ENCODE measurements at places on chromosomes 16 and 17.

- H3K4me1 ChIP-seq, result no peaks in the 10 kb centered on the region
- no peak overlapping the region for H3K27ac ChIP-seq
- no peak for DNase-seq
- no peaks in the 10 kb centered on the region for H3K36me3 ChIP-seq
- no peaks in the 10 kb centered on the region for H3K27me3 ChIP-seq
Measured at GRCh38 chr16:81842564-81843242, 63.6 kb downstream of the PLCG2 start.

DNA sequence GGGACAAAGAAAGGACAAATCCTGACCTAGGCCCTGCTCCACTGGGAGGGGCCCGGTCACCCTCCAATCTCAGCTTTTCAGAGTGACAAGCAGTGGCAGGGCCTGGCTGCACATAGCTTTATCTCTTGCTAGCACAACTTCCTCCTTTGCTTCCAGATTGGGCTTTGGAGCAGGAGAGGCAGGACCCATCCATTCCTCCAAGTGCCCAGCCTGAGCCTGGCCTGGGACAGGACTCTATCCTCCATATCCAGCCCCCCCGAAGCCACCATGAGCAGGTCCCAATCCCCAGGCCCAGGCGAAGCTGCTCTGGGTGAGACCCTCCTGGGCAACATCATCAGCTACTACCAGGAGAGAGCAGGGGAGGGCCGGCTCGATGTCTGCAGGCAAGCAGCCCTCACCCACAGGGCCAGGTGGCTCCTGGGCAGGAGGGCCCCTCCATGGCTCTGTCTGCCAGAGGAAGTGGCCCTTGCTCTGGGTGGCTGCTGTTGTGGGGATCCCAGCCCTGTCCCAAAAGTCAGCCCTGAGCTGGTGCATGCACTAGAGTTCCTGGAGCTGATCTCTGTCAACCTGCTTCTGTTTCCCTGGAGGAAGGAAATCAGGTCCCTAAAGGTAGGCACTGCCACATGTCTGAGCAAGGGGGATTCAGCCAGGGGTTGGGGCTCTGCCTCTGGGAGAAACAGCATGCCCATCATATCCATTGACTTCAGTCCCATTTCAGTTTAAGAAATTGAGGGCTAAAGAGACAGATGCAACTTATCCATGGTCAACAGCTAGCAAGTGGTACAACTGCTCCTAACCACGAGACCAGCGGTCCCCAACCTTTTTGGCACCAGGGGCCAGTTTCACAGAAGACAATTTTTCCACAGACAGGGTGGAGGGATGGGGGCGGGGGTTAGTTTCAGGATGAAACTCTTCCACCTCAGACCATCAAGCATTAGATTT, 58.9 kb downstream of the TK2 start:
- no peaks in the 10 kb centered on the region for H3K27me3 ChIP-seq
- no peak overlapping the region for H3K27ac ChIP-seq
- H3K4me1 ChIP-seq, result no peaks in the 10 kb centered on the region
- DNase-seq, result peak; percentile 42

GRCh38 chr17:22286337-22287041, 594.2 kb downstream of the KCNJ18 start:
- no peaks in the 10 kb centered on the region for H3K27me3 ChIP-seq
- no peak for DNase-seq
- H3K4me3 ChIP-seq, result no peak overlapping the region
- no peaks in the 10 kb centered on the region for H3K36me3 ChIP-seq
- no peaks in the 10 kb centered on the region for H3K4me1 ChIP-seq

DNA sequence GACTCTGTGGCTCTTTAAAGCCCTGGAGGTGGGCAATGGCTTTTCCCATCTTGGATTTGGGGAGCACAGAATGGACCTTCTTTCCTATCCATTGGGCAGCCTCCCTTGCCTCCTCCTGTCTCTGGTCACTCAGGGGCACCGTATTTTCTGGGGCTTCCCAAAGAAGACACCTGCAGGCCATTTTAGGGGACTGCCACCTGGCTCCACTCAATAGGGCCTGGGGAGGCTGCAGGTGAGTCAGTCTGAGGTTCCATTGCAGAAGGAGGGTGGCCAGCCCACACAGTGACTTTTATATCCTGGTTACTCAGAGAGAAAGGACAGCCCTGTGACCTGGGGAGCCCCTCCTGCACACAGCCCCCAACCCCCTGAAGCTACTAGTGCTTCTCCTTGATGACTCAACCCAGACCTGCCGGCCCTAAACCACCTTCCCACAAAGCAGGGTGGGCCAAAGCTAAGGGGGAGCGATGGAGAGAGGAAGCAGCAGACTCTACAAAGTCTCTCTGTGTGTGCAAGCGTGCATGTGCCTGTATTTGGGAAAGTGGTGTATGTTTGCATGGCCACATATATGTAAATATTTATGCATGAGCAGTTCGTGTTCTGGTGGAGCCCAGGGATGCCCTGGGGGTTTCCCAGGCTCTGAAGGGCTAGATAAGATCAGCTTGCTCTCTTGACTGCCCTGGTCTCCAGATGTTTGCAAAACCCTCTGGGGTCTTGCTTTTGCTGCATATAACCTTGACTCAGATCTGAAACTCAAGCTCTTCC, 5.0 kb downstream of the CX3CL1 start:
- H3K27me3 ChIP-seq, result no peaks in the 10 kb centered on the region
- no peaks in the 10 kb centered on the region for H3K36me3 ChIP-seq
- H3K4me1 ChIP-seq, result peaks cover 8% of the 10 kb centered on the region
- H3K4me3 ChIP-seq, result no peak overlapping the region
- no peak overlapping the region for H3K27ac ChIP-seq

DNA sequence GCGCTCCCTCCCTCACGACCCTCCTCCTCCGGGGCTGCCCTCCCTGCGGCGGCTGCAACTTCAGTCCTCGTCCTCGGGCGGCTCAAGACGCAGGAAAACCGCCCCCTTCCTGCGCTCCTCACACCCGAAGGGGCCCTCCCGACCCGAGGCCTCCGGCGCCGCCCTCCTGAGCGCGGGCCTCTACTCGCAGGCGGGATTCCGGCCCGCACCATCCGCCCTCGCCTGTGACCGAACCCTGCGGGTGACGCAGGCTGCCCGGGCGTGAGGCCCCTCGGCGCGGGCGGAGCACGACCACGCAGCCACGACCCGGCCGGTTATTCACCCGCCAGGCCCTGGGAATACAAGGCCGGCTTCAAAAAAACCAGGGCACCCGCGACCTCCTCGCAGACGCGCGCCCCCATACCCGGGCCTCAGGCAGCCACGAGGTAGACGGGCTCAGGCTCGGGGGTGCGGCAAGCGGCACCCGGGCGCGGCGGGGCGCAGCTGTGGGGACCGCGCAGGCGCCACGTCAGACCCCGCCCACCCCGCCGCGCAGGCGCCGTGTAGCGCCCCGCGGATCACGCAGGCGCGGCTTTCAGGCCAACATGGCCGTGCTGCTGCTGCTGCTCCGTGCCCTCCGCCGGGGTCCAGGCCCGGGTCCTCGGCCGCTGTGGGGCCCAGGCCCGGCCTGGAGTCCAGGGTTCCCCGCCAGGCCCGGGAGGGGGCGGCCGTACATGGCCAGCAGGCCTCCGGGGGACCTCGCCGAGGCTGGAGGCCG, at the start of gene SPG7:
Gene SPG7 (plus strand): TSS at position 570 of the 757 bp plus-strand sequence. CDS start 15 bp downstream, at position 585.
- peak within 1 kb of the TSS; percentile 85 for H3K27ac ChIP-seq
- H3K36me3 ChIP-seq, result peaks cover 15% of the 10 kb centered on the region
- peak within 1 kb of the TSS; percentile 94 for H3K4me3 ChIP-seq
- H3K4me1 ChIP-seq, result peaks cover 7% of the 10 kb centered on the region
- no peaks in the 10 kb centered on the region for H3K27me3 ChIP-seq
